ENCODE measurements at places on chromosomes 6 and 20.

DNA sequence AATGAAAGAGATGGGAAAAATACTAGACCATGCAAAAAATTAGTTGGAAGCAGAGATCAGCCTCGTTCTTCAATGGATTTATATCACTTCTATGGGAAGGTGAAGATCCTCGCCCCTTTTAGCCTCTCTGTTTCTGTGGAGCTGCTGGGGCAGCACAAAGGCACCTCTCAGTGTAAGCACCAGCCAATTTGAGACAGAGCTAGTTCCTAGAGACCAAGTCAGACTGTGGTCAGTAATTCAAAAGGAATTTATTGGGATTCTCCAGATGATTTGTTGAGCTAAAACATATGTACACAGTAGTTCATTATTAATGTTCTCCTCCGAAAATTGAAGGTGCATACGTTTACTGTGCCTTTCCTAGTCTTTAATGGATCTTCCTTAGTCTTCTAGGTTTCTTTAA lies 42.4 kb downstream of the SCGN start:
- no peak for DNase-seq

GRCh38 chr6:133805876-133806275 lies 83.0 kb upstream of the TCF21 start:
- DNase-seq, result no peak

GRCh38 chr20:48784273-48784641 lies 43.5 kb downstream of the PREX1 start:
- DNase-seq, result no peak

GRCh38 chr20:11153819-11154218 lies 480.0 kb upstream of the JAG1 start:
- no peak for DNase-seq

DNA sequence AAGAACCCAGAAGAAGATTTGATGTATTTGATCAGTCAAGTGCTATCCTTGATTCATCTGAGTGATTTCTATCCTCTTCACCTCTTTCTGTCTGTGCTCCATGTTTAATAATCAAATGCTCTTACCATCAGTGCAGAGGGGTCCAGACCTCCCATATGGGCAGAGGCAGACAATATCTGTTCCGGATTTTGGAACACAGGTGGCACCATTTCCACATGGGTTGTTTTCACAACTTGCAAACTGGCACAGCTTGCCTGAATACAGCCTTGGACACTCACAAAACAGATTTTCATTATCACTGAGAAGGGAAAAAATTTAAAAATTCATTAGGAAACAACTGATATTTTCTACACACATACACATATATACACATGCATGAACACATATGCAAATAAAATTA lies 228.5 kb downstream of the PHF3 start:
- no peak for DNase-seq

DNA sequence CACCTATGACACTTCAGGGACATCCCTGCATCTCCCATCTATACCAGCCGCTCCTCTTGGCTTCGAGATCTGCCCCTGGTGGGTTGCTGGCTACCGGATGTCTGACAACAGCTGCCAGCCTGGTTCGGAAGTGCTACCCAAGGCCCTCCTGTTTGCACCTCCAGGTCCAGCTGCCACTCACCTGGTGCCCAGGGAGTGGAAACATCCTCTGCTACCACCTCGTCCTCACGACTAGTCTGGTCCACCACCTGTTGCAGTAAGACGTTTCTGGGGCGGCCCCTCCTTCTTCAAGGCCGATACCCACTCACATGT lies 8.3 kb upstream of the PCMTD2 start:
- DNase-seq, result no peak

- no peak for DNase-seq
Observed at GRCh38 chr20:36084897-36085613, 69.5 kb upstream of the EPB41L1 start.

GRCh38 chr6:52707963-52708680 lies 37.2 kb downstream of the TMEM14A start:
- no peak for DNase-seq

DNA sequence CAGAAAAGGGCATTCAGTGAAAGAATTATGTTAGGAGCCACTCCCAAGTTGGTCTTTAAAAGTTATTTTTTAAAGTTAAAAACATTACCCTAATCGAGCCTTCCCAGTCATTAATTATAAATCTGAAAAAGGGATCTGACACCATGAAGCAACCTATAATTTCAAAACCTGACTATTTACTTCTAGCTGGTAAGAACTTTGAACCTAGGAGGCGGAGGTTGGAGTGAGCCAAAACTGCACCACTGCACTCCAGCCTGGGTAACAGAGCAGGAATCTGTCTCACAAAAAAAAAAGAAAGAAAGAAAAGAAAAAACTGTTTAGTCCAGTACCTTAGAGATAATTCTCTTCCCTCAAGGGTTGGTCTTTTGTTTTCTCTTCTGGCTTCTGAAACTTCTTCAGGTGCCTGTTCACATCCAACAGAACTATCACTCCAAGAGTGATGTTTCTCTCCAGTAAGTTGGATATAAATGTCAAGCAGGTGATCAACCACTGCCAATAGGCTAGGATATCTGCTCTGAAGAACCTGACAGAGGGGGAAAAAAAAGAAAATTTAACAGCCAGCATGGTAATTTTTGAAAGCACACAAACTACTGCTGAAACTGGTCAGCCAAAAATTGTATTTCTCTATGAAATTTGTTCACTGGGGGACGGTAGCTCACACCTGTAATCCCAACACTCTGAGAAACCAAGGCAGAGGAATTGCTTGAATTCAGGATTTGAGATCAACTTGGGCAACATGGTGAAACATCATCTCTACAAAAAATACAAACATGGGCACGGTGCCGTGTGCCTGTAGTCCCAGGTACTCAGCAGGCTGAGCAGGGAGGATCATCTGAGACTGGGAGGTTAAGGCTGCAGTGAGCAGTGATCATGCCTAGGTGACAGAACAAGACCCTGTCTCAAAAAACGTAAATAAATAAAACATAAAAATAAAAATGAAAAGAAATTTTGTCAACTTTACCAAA lies 38.2 kb downstream of the MDN1 start:
- no peak for DNase-seq

DNA sequence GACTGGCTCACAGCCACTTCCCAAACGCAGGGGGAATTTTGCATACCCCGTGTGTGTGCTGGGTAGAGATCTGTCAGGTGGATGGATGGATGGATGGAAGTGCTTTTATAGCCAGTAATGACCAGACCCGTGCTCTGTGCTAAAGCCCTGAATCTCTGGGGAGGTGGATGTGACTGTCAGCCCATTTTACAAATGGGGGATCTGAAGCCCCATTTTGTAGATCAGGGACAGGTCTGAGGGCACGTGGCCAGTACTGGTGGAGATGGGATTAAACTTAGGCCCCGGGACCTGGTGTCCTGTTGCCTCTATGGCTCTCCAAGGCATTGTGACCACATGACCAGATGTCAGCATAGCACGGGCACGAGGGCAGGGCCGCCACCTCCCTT lies 38.2 kb upstream of the ZBP1 start:
- DNase-seq, result no peak

- DNase-seq, result no peak
Observed at GRCh38 chr6:87088076-87088475, 6.8 kb downstream of the CGA start.

DNA sequence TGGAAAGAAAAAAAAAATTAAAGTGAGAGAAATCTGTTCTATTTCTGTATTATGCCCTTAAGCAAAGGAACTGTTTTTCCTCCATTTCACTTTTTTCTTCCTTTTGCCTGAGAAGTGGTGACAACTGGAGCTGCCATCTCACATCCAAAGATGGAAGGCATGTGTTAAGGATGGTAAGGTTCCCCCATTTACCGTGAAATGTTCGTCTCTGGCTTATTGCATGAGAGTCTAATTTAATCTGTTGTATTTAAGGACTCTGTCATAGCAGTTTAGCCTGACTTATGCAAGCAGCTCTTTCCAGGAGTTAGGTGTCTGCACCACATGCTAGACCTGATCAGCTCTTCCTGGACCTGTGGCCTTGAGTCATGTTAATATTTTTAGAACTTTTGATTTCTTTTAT lies 389.5 kb upstream of the MAP3K7 start:
- DNase-seq, result no peak

- no peak for DNase-seq
Observed at GRCh38 chr6:123829302-123829953, 25.8 kb downstream of the NKAIN2 start.

DNA sequence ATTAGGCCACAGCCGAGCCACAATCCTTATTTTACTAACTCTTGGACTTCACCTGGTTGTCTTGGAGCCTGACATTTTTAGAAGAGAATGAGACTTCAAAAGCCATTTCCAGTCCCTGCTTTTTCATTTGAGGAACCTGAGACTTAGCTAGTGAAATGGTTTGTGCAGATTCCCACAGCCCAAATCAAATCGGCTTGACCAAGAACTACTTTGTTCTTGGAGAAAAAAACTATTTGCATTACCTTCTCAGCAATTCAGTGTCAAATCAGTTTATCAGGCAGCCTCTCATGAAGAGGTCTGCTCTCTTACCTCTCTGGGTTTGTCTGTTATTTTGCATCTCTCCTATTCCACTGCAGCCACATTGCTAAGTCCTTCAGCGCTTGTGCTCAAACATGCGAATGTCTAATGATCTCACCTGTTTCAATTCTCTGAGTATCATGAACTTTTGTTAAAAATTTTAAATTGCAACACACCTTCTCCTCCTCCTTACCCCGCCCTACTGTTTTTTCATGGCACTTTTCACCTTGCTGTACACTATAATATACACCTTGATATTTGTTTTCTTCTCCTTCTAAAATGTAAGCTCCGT lies 573 bp upstream of the IFNGR1 start:
- DNase-seq, result no peak

DNA sequence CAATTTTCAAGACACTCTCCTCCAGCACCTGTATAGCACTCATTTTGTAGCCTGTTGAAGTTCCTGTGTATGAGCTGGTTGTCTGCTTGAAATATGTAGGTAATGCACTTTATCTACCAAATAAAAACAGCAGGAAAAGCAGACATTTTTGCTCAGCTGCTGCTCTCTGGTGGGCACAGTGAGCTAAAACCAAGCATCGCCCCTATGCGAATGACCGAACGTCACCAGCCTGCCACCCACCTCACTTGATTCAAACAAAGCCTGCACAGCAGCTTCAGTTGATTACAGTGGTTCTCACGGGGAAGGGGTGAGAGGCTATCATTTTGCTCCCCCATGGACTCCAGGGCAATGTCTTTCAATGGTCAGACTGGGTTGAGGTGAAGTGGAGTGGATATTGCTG lies 185.7 kb downstream of the SASH1 start:
- DNase-seq, result no peak

GRCh38 chr6:37916675-37917074 lies 97.1 kb downstream of the ZFAND3 start:
- DNase-seq, result no peak

DNA sequence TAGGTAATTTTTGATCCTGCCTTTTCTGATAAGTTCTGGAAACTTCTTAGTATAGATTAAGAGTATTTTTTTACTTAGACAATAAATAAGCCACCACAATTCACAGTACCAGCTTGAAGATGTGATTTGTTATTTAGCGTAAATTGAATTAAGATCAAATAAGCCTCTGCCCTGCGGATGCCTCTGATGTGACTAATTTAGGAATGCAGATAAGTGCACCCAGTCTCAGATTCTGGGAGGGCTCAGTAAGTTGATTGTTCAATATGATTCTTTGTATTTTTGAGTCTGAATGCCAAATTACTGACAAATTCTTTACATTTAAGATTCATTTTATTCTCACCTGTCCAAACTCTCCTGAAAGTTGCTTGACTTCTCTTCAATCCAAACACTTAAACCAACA lies 147.5 kb downstream of the THBS2 start:
- no peak for DNase-seq

DNA sequence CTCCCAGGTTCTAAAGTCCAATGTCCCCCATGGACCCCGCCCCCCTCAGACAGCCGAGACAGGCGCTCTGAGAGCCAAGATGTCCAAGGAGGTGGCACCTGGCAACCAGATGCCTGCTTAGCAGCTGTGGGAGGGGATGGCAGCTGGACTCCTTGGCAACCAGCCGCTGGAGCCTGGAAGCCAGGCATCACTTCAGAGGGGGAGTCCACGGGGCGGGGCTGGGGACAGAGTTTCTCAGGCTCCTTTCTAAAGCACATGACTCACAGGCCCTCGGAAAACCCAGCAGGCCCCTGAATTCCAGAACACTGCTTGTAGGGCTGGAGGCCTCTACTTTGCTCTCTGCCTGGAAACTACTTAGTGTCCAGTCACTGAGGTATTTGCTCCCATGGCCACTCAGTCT lies 51.5 kb downstream of the PREX1 start:
- DNase-seq, result peak; percentile 57

DNA sequence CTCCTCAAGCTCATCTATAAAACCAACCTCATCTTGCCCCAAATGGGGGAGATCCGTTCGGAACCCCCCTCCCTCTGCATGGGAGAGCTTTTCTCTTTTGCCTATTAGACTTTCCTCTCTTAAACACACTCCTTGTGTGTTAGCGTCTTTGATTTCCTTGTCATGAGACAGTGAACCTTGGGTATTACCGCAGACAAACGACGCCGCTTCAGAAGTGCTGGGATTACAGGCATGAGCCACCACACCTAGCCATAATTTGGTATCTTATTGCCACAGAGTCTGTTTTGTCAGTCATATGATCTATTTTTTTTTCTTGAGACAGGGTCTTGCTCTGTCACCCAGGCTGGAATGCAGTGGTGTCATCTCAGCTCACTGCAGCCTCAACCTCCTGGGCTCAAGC lies 3.6 kb downstream of the SHLD1 start:
- no peak for DNase-seq

DNA sequence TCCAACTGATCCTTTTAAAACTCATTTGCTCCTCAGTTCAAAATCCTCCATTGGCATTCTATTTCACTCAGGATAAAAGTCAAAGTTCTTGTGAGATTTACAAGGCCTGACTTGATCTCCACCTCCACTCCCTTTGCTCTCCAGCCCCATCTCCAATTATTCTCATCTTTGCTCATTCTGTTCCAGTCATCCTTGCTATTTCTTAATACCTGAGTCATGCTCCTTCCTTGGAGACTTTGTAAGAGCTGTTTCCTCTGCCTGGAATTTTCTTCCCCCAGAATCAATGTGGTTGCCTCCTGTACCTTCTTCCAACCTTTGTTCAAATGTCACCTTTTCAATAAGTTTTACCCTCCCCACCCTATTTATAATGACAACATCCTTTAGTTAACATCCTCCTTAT lies 373.5 kb downstream of the HTR1B start:
- DNase-seq, result no peak

- DNase-seq, result no peak
Observed at GRCh38 chr6:149335924-149336608, 18.6 kb downstream of the TAB2 start.

- DNase-seq, result no peak
Observed at GRCh38 chr6:169208011-169208410, 45.6 kb downstream of the THBS2 start.

- DNase-seq, result no peak
Observed at GRCh38 chr6:2171728-2172127, 73.7 kb downstream of the GMDS start.

- no peak for DNase-seq
Observed at GRCh38 chr6:11432713-11433450, 104.7 kb upstream of the TMEM170B start.

GRCh38 chr6:156544046-156544445 lies 233.1 kb upstream of the ARID1B start:
- no peak for DNase-seq

Data from CD4-positive, alpha-beta T cell treated with Interleukin-15 for 1 hour (primary cell).